Jurkat, Clone E6-1 (cell line): ENCODE measurements at places on chromosomes 11 and 22.

DNA sequence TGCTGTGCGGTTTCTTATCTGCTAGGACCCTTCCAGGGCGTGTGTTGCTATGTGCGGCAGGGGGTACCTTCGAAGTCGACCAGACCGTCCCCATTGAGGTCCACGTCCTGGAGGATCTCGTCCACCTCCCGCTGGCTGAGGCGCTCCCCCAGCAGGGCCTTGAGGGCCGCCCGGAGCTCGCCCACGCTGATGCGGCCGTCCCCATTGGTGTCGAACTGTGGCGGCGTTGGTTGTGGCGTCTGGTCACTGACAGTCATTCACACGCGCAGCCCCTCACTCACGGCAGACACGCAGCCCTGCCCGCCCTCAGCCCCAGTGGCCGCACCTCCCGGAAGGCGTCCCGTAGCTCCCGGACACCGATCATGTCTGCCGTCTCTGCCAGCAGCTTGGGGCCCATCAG lies 3.5 kb downstream of the CABP2 start:
- no peak for DNase-seq

DNA sequence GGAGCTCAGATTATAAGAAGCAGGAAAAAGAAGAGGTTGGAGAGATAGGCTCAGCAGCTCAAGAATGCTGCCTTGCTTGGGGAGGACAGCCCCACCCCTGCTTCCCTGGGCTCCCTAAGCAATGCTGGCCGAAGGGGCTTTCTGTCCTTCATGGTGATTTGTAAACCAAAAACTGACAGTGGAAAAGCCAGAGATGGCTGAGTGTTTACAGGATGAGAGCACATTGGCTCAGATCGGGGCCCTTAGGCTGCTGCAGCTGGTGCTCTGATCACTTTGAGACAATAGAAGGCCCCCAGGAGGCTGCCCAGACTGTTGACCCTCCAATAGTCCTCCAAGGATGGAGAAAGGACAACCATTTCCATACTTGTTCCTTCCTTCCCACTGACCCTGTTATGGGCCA lies 28.8 kb upstream of the AMOTL1 start:
- no peak for DNase-seq

GRCh38 chr11:13303668-13304649 lies 26.4 kb downstream of the BMAL1 start:
- peak; percentile 51 for DNase-seq

DNA sequence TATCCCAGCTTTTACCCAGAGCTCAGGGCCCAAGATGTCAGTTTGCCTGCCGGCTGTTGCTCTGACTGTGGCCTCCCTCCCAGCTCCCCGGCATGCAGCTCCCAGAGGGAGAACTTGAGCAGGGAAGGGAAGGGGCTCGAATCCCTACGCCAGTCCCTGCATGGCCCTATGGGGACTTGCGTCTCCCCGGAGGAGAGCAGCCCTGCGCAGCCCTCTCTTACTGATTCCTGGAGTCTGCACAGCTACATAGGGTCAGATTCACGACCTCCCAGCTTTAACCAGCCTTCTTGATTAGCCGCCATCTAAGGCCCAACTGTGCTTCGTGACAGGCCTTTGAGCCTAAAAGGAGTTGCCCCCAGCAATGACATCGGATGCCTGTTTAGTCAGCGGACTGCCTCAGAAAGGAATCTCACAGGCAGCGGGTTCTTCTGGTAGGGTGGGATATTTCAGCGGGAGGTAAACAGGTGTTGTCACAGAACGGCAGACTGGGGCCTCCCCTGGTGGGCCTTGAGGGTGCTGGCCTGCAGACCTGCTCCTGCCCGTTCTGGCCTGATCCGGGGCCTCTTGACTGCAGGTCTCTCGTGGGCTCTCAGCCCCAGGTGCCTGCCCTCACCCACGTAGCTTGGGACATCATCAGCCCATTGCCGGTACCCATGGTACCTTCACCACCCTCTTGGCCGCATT lies 43.8 kb upstream of the KCNQ1OT1 start:
- DNase-seq, result no peak

GRCh38 chr11:126781942-126782341 lies 218.6 kb downstream of the KIRREL3 start:
- no peak for DNase-seq

- no peak for DNase-seq
Observed at GRCh38 chr11:17541330-17541885, 2.8 kb downstream of the USH1C start.

- DNase-seq, result no peak
Observed at GRCh38 chr11:57547854-57548377, 10.5 kb downstream of the SMTNL1 start.

GRCh38 chr22:28019360-28019759 lies 100.3 kb upstream of the PITPNB start:
- no peak for DNase-seq

GRCh38 chr11:91158891-91159537 lies 936.2 kb upstream of the CHORDC1 start:
- DNase-seq, result no peak

- DNase-seq, result no peak
Observed at GRCh38 chr11:106998116-106998915, 20.0 kb downstream of the GUCY1A2 start.

GRCh38 chr11:116107229-116107628 lies 603.0 kb upstream of the CADM1 start:
- DNase-seq, result no peak

- no peak for DNase-seq
Observed at GRCh38 chr11:27401280-27401832, 38.3 kb upstream of the CCDC34 start.

GRCh38 chr11:134640536-134640935 lies 228.5 kb upstream of the B3GAT1 start:
- no peak for DNase-seq

GRCh38 chr22:38219632-38220031 lies 17.8 kb downstream of the MAFF start:
- DNase-seq, result no peak

GRCh38 chr11:60831501-60832079 lies 10.3 kb upstream of the CCDC86 start:
- DNase-seq, result no peak

- peak; percentile 12 for DNase-seq
Observed at GRCh38 chr11:125053167-125053566, 9.9 kb upstream of the SLC37A2 start.

DNA sequence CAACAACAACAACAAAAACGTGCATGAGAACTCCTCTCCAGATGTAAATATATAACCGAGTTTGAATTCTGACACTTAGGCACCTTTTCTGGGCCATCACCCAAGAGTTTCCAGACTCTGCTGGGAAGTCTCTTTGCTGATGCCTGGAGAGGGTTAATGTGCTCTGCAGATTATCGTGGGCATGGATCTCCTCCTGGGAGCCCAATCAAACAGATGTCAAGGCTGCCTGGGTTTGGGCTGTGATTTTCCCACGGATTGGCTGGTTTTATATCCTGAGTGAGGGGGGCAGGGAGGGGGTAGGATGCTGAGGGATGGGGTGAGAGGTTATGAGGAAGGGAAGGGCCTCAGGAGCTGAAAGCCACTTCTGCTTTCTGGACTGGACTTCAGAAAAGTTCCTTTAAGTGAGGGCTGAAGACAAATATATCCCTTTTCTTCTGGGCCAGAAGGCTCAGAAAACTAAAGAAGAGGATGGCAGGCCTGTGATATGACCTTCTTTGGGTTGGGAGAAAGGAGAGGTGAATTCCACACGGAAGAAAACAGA lies 4.2 kb downstream of the ELF5 start:
- no peak for DNase-seq

DNA sequence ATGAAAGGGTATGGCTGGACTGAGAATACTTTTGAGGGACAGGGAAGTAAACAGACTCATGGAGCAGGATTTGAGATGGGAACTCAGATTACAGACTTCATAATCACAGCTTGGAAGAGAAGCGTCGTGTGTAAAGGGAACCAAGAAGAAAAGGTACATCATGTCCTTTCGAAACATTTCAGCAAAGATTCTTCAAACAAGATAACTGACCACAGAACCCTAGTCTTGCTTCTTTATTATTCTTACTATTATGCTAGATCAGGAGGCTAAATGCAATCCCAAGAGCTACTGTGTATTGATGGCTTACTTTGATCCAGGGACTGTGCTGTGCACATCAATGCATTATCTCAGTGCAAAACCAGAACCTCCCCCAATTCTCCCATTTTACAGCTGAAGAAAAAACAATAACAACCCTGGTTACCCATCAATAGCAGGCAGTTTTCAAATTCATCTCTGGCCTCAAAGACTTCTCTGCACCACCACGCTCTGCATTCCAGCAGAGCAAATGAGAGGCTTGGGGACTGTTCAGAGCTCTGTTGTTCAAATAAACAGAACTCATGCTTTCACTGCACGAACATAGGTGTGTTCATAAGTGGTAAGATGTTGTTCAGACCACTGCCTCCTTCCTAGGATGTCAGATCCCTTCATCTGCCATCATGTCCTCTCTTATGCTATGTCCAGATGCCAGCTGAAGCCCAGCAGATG lies 104.8 kb upstream of the NAV2 start:
- DNase-seq, result no peak

DNA sequence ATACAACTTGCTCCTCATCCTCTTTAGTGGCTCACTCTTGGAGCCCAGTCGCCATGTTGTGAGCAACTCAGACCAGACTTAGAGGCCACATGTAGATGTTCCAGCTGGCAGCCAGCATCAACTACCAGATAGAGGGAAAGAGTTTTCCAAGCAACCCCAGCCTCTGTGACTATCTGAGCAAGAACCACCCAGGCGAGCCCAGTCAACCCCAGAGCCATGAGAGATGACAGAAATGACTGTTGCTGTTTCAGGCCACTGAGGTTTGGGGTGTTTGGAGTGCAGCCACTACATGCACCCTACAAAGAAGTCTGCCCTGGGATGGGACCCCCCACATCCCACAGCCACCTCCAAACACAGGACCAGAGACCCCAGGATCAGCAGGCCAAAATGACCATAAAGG lies 24.8 kb upstream of the CLDN5 start:
- DNase-seq, result no peak

- DNase-seq, result no peak
Observed at GRCh38 chr11:19696073-19696472, 16.6 kb upstream of the NAV2 start.
